Right renal pelvis (tissue), 4 donors: ENCODE measurements at places on chromosomes 2 and 18. TPM values are rescaled to one million over a fixed set of nuclear protein-coding genes. Genes with fewer than 3 reads are reported as not detected.

DNA sequence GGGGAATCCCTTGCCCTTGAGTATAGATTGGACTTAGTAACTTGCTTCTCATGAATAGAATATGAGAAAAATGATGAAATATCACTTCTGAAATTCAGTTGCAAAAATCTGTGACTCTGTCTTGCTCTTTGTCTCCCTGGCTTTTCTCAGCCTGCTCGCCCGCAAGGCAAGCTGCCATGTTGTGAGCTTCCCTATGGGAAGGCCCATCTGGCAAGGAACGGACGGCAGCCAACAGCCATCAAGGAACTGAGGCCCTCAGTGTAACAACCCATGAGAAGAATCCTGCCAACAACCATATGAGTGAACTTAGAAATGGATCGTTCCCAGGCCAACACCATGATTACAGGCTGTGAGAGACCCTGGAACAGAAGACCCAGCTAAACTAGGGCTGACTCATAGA, 58.4 kb upstream of the PGAP1 start:
- no peak for DNase-seq

- no peak for DNase-seq
Observed at GRCh38 chr2:20181761-20182160, 43.2 kb downstream of the SDC1 start.

DNA sequence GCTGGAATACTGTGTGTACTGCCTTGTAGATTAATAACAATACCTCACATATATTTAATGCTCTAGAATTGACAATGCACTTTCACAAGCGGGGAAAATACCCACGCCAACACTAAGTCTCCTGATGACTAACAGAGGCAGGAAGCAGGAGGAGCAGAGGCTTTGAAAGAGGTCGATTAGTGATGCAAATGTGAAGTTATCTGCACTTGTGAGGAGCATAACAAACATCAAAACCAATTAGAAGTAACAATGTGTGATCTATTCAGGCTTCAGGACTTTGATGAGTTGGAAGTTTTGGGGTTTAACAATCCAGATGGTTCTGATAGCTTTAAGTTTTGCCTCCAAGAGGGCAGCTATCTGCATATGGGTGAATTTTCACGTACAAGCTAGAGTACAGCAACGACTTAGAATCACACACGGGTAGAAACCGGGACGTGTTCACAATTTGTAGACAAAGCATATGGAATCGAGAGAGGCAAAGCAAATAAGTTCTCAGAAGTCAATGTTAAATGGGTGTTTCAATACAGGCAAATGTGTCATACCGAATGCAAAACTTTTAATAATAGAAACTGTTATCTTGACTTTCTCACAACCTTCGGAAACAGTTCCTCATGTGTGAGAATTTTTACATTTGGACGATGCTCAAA, 114.5 kb downstream of the METTL8 start:
- DNase-seq, result no peak

- no peak for DNase-seq
Observed at GRCh38 chr2:1848599-1848995, 104.3 kb upstream of the PXDN start.

DNA sequence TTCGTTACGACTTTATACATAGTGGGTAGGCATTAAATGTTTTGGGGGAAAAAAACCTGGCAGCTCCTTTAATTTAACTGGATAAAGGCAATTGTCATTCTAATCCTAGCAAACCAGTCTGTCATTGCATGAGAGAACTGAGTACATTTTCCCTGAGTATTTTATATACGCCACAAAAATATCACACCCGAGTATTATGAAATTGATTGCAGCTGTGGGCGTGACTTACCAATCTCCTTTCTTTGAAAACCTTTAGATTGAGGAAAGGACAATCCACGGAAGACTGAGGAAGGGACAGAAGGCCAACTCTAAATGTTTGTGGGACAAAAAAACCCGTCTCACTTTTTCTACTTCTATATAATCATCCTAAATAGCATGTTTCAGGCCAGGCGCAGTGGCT, 9.0 kb downstream of the TM4SF20 start:
- no peak for DNase-seq

GRCh38 chr2:225282858-225283710, 116.4 kb upstream of the NYAP2 start:
- DNase-seq, result no peak

DNA sequence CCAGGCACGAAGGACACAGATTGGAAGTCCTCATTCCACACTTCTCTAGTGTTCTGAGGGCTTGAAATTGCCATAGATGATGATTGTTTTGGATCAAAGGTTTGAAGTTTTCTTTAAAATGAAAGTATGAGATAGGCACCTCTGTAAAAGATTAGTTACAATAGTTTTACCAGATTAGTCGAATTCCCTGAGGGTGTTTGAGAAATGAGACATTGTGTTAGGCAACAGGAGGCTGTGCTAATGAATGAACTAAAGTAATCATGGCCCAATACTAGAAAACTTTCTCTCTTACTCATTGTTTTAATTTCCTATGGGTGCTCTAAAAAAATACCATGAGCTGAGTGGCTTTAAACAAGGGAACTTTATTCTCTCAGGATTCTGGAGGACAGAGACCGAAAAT, 421.7 kb downstream of the RNF144A start:
- no peak for DNase-seq

DNA sequence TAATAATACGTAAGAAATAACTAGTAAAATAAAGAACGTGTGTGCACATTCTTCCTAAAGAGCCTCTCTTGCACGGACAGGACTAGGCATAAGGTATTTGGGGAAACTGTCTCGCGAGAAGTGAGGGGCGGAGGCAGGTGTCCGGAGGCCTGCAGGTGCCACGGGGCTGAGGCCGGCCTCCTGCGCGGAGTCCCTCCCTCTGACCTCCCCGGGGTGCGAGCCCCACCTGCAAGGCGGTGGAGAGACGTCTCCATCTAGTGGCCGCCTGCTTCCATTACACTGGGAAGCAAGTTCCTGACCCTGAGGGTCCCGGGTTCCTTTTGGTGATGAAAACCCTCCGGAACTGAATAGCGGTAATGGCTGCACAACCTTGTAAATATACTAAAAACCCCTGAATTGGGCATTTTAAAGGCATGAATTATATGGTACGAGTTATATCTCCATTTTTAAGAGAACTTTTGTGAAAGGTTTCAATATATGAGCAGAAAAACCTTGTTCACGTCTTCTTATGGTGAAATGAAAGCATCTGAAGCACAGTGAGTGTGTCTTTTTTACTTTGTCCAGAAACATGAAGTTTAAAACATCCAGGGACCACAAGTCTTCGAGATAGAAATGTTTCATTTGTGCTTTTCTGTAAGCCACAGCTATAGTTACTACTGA, 35.5 kb upstream of the CTDP1 start:
- peak; percentile 36 for DNase-seq

DNA sequence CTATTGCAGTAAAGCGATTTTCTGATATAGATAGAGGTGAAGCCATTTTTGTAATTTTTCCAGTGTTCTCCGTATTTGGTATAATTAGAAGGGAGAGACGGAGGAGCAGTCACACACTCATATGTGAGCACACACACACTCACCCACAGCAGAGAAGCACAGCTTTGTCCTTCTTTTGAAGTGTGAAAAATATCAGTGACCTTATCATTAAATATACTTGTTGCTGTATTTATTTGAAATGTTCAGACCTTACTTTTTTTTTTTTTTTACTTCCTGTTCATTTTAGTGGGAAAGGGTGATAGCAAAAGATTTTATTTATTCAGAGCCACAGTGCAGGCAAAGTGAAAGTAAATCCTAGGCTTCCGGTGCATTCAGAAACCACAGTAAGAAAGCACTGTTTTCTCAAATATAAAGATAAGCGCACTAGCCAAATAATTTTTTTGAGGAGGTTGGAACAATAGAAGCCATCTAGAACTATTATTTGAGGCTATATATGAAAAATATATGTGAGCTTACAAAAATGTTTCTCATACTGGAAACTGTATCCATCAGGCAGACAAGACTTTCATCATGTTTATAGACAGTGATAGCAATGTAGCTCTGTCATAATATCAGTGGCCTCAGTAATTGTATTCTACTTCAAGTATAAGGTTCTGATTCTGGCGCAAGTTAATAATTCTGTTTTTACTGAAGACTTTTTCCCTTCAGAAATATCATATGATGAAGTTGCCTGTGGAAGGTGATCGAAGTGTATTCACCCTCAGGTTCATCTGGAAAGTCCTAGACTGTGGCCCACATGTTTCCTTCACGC, 37.2 kb downstream of the TSHZ1 start:
- DNase-seq, result no peak

- no peak for DNase-seq
Observed at GRCh38 chr2:220697011-220697410, 875.1 kb downstream of the EPHA4 start.

DNA sequence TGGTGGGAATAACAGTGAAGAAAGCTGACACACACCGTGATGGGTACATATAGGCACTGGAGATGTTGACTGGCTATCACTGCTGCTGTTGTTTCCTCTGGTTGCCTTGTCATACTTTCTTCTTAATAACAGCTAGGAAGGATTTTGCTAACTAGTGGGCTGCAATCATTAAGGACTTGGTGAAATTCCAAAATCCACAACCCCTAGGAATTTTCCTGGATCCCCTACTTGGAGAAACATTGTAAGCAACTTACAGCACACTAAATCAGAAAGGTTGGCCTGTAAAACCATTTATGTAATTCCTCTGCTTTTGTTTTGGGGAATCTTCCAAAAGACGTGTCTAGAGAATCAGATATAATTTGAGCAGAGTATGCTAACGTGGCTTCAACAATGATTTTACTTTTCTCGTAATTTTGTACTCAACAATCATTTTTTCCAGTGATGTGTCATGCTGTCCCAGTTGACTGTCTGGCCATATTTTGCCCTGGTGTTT, 8.0 kb upstream of the COL3A1 start:
- DNase-seq, result no peak

DNA sequence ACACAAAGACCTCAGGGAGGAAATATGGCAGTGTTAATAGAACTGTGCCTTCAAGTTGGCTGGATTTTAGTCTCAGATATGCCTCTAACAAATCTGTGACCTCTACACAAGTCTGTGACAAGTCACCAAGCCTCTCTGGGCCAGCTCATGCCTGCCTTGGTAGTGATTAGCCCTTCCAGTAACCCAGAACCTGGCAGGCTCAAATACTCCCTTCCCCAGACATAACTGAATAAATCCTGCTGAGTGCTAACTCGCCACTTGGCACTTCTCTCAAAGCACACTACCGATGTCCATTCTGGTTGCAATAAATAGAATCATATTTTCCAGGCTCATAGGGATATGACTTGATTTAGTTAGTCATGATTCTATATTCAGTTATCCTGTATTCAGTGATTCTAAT, 15.3 kb upstream of the THSD7B start:
- DNase-seq, result no peak

- no peak for DNase-seq
Observed at GRCh38 chr2:25380586-25381375, 39.1 kb upstream of the DNMT3A start.

DNA sequence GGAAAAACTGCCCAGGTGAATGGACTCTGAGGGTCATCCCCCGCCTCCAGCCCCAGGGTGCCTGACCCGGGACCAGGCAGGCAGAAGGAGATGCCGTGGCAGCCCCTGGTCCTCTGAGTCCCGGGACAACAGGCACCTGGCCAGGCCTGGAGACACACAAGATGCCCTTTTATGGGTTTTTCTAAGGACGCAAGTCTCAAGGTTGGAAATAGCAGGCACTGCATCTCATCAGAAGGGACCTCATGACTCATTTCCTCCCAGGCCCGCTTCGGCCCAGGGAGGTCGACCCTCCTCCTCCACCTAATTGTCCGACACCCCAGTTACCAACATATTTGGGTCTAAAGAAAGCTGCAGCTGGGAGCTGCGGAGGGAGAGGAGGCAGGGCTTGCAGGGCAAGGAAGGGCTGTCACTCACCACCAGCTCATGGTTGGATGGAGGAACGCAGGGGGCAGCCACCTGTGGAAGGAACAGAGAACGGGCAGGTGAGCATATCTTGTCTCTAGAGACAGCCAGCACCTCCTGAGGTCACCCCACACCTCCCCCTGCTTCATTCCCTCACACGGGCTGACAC, 82.9 kb downstream of the TNS1 start:
- no peak for DNase-seq

DNA sequence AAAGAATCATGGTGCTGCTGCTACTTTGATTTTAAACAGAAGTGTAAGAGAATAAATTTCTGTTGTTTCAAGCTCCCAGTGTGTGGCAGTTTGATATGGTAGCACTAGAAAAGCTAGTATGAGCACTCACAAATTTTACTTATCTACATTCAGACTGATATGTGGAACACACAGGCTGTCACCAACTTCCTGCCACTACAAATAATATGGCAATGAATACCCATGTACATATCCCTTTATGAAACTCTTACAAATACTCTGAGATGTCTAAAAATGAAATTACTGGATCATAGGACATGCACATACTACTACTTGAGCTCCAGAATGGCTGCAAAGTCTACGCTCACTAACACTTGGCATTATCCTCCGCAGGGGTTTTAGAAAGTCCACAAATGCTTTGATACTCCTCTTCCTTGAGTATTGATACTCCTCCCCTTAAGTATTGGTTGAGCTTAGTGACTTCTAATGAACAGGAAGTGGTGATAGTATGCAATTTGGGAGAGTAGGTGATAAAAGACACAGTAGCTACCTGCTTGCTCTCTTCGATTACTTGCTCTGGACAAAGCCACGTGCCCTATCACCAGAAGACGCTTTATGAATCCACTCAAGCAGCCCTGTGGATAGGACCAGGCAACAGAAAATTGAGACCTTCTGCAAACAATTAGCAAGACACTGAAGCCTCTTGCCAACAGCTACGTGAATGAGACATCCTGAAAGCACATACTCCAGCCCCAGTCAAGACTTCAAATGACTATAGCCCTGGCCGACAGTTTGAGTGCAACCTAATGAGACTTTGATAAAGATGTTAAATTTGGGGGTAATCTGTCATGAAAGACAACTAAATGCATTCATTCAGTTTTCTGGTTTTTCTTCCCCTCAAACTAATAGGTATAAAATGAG, 35.4 kb downstream of the FBXO11 start:
- DNase-seq, result no peak

DNA sequence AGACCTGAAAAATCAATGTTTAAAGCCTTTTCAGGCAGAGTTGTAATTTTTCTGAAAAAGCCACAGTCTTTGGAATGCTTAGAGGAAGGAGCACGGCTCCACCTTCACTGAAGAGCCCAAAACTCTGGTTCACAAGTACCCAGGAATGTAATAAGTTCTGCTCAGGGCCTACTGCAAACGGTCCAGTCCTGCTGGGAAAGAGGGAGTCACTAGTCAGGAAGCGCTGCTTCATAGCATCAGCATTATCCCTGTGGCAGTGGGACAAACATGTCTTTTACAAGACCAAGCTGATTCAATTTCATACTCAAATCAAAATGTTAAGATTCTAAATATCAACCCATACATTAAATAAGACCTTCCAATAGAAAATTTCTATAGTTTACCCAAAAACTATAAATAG, 152.9 kb upstream of the PGAP1 start:
- DNase-seq, result no peak

GRCh38 chr2:173264603-173265366, 89.9 kb upstream of the CDCA7 start:
- DNase-seq, result no peak

- no peak for DNase-seq
Observed at GRCh38 chr2:149399934-149400615, 69.7 kb downstream of the LYPD6 start.

Gene ERMN
- polyA plus RNA-seq, result 0.13 TPM

Gene SP5
- 0.39 TPM for polyA plus RNA-seq

Gene SPP2
- polyA plus RNA-seq, result not detected

Gene FAHD2B
- 22.0 TPM for polyA plus RNA-seq

Gene DCAF17
- 21.6 TPM for polyA plus RNA-seq

Gene SOX11
- polyA plus RNA-seq, result 19.2 TPM

Gene CRYGD
- not detected for polyA plus RNA-seq

Gene IL1RL1
- 0.40 TPM for polyA plus RNA-seq

Gene ARL5A
- polyA plus RNA-seq, result 49.4 TPM

Gene UPP2
- 3.7 TPM for polyA plus RNA-seq
